Osteocyte (in vitro differentiated cells): ENCODE measurements at places on chromosomes 4 and X. TPM values are rescaled to one million over a fixed set of nuclear protein-coding genes. Genes with fewer than 3 reads are reported as not detected.

- H3K27ac ChIP-seq, result no peak overlapping the region
- no peak overlapping the region for H3K4me3 ChIP-seq
- no peaks in the 10 kb centered on the region for H3K27me3 ChIP-seq
- H3K36me3 ChIP-seq, result no peaks in the 10 kb centered on the region
- no peak for DNase-seq
These were observed 55.9 kb upstream of the PDE5A start for GRCh38 chr4:119684463-119684862.

GRCh38 chr4:78519962-78520361 is 31.6 kb upstream of the ANXA3 start:
- H3K27me3 ChIP-seq, result peaks cover 27% of the 10 kb centered on the region
- H3K36me3 ChIP-seq, result no peaks in the 10 kb centered on the region
- H3K27ac ChIP-seq, result no peak overlapping the region
- no peak for DNase-seq
- H3K4me1 ChIP-seq, result peaks cover 16% of the 10 kb centered on the region

CSN1S1 gene
- not detected in 2 replicates for total RNA-seq

VCX2 gene
- total RNA-seq, result not detected in 2 replicates
